Activated naive CD4-positive, alpha-beta T cell treated with Interleukin-2 at 50 U/mL for 16 hours (primary cell): ENCODE measurements at places on chromosomes 12 and 14.

DNA sequence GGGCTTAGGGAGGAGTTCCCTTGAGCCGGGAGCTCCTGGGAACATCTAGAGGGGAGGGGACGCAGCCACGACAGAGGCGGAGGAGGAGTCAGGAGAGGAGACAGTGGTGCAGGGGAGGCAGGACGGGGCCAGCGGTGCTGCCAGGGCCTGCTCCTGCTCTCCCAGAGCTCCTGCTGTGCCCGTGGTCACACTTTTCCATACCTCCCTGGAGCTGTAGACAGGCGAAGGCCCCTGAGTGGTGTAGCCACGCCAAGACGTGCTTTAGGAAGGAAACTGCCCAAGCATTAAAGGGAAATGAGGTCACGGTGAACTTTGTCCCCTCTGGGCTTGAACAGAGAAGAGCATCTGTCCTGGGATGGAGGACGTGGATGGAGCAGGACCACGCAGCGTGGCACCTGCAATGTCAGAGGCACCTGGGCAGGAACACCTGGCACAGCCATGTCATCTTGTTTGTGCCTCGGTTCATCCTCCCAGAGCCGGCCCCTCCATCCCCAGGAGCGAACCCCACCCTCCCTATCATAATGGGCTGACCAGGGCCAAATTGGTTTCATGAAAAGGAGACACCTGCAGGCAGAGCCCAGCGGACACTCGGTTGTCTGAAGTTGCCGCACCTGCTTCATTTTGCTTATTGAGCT, 239.5 kb upstream of the SFSWAP start:
- DNase-seq: no peak

- no peak for DNase-seq
These were observed 36.4 kb downstream of the PITPNM2 start for GRCh38 chr12:123114304-123115083.

GRCh38 chr14:70567791-70568190, 32.7 kb downstream of the MED6 start:
- no peak for DNase-seq

DNA sequence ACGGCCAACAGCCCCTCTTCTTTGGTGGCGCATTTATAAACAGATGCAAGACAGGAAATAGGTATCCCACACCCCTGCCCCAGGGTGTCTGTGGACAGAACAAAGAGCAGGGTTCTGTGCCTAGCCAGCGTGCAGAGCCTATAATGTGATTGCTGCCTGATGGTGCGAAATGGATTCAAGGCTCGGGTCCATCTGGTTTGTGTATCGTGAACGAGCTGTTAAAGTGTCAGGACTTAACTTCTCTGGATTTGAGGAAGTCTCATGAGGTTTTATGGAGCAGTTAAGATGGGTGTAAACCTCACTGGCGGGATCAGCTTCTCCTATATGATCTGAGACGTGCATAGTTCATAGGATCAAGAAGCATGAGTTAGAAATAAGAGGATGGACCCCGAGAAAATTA, 388.7 kb upstream of the TBX3 start:
- no peak for DNase-seq

- no peak for DNase-seq
These were observed 37.0 kb downstream of the EVL start for GRCh38 chr14:100102156-100102785.

DNA sequence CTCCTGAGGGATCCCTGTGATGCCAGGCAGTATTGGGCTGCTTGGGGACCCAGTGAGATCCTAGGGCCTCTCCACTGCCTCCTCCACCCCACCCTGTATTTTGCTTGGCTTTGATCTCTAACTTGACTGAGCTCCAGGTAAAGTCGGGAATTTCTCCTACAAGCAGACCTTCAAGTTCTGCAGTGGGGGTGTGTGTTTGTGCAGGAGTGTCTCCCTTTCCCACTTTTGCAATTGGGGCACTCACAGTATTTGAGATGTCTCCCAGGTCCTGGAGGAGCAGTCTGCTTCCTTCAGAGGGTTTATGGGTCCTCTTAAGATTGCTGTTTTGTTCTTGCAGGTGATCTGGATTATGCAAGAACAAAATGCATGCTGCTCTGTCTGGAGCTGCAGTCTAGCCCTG, 68.9 kb downstream of the ALG10B start:
- DNase-seq: no peak

GRCh38 chr12:107590413-107590812, 95.2 kb upstream of the PWP1 start:
- DNase-seq: no peak

- DNase-seq: no peak
These were observed 36.1 kb upstream of the ANKRD9 start for GRCh38 chr14:102545461-102546265.

- no peak for DNase-seq
These were observed 6.4 kb upstream of the NKX2-8 start for GRCh38 chr14:36588788-36589187.

- no peak for DNase-seq
These were observed 92.3 kb upstream of the BCAT1 start for GRCh38 chr12:25041006-25041741.
